Naive B cell (primary cell): ENCODE measurements at places on chromosomes 6 and 20. TPM values are rescaled to one million over a fixed set of nuclear protein-coding genes. Genes with fewer than 3 reads are reported as not detected.

BTNL2 gene
- polyA plus RNA-seq = not detected

SAMD3 gene
- polyA plus RNA-seq = 0.37 TPM

EDN3 gene
- polyA plus RNA-seq = not detected

AHCY gene
- polyA plus RNA-seq = 32.1 TPM

DNA sequence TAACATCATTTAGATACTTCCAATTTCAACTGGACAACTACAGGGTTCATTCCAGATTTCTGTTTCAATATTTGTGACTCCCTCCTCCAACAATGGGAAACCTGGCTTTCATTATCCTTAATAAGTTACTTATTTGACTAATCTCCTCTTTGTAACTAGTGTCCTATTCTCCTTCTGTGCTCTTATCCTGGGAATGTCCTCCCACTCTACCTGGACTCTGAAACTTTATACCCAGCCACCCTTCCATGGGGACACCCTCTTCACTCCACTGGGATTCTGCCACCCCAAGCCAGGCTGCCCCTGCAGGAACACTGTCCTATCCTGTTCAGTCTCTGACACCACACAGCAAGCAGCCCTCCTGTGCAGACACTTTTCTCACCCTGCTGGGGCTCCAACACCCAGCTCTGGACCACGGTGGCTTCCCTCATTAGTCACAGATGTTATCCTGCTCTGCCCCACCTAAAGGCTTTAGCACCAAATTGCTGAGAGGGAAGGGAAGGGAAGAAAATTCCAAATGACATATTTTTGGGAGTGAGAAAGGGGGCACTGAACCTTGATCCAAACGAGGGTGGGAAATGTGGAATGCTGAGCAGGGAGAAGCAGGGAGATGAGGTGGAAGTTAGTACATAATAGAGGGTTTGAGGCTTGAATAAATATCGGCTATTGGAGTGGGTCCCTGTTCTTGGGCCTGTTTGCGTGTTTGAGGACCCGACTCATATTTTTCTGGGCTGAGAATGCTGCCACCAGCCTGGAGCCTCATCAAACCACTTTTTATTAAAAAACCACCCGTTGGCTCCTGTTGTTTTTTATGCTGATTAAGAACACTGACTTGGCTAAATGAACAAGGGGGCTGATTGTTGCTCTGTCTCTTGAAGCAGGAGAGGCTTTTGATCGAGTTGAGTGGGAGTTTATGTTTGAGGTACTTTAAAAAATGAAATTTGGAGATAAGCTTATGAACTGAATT lies 54.0 kb upstream of the AKIRIN2 start:
- no peak for DNase-seq
- no peak overlapping the region for H3K4me3 ChIP-seq
- no peaks in the 10 kb centered on the region for H3K27me3 ChIP-seq
- peaks cover 18% of the 10 kb centered on the region for H3K4me1 ChIP-seq
- H3K27ac ChIP-seq = peak overlapping the region; percentile 96

DNA sequence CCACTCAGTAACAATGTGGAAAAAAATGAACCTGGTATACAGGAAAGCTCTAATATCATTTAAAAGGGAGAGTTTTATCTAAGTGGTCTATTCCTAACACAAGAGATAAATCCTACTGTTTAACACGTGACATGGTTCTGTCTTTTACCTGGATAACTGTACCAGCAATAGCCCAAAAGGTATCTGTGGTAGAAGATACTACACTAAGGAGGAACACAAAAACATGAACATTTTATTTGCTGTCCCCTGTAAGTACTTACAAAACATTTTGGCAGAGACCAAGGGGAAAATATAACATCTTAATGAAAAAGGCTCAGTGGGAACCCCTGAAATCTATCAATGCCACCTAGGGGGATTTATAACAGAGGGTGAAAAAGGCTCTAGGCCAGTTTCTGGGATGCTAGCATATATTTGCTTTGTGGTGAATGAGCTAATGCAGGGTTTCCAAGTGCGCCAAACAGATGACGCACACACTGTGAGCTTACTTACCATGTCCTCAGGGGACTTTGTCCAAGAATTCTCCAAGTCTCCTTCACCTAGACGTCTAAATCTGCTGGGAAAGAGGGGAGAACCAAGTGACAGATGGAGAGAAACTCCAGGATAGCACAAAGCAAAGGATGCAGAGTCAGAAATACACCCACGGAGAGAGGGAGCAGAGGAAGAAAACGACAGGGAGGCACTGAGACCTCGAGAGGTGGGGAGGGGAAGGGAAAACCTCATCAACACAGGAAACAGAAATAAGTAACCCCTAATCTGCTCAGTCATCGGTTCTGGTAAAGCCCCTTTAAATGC lies 147.9 kb upstream of the PRND start:
- no peak overlapping the region for H3K27ac ChIP-seq
- H3K27me3 ChIP-seq = peaks cover 59% of the 10 kb centered on the region
- H3K4me1 ChIP-seq = no peaks in the 10 kb centered on the region
- H3K36me3 ChIP-seq = no peaks in the 10 kb centered on the region

- H3K4me3 ChIP-seq = no peak overlapping the region
- peaks cover 82% of the 10 kb centered on the region for H3K4me1 ChIP-seq
- no peaks in the 10 kb centered on the region for H3K27me3 ChIP-seq
- DNase-seq = no peak
These were observed 1.9 kb downstream of the APOM start for GRCh38 chr6:31657406-31658157.

DNA sequence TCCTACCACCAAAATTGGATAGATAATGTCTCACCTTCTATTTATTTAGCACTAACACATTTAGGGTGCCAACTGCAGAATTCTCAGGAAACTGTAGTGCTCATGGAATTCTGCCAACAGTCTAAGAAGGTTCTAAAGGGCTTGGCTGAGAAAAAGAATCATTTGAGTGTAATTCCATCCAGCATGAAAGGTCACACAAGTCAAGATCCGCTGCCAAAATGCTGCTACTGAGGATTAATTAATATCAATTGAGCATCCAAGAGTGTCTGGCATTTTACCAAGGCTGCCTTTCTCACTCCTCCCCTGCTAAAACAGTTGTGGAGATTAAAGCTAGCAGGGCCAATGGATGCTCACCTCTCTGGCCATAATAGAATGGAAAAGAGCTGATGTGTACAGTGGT lies 112.7 kb downstream of the FHL5 start:
- no peak overlapping the region for H3K27ac ChIP-seq
- peaks cover 5% of the 10 kb centered on the region for H3K27me3 ChIP-seq
- DNase-seq = no peak
- H3K36me3 ChIP-seq = no peaks in the 10 kb centered on the region

DNA sequence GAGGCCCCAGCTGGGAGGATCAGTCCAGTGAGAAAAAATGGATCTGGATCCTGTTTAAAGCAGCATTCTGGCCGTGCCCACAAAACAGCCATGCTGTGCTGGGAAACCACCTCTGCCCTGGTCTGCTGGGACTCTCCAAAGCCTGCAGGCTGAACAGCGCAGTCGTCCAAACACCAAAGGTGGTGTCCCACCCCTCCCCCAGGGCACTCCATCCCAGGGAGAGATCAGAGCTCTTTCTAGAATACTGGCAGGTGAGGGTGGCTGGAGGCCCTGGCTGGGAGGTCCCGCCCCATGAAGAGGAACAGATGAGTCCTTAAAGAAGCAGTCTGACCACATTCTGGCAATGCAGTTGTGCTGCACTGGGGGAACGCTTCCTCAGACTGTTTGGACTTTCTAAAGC lies 84.6 kb downstream of the MRAP2 start:
- no peaks in the 10 kb centered on the region for H3K4me1 ChIP-seq
- H3K27ac ChIP-seq = no peak overlapping the region
- no peak for DNase-seq
